Calu3 (cell line): ENCODE measurements at places on chromosomes 7 and 10.

GRCh38 chr10:14601872-14602725, 172.6 kb downstream of the FAM107B start:
- peak; percentile 72 for DNase-seq

DNA sequence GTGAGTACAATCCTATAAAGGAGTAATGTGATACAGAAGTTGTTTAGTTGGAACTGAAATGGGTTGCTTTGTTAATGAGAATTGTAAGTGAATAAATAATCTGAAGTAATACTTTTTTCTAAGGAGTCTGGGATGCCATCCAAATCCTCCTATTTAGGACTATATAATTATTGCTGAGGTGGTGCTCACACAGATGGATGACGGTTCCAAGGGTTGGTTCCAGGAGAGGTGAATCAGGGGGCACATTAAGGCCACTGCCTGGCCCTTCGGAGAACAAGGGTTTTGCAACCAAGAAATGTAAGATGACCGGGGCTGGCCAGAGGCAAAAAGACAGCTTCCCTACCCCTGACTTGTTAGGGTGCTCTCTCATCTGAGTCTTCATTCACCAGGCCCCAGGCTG, 352.7 kb downstream of the PHTF2 start:
- DNase-seq, result no peak

DNA sequence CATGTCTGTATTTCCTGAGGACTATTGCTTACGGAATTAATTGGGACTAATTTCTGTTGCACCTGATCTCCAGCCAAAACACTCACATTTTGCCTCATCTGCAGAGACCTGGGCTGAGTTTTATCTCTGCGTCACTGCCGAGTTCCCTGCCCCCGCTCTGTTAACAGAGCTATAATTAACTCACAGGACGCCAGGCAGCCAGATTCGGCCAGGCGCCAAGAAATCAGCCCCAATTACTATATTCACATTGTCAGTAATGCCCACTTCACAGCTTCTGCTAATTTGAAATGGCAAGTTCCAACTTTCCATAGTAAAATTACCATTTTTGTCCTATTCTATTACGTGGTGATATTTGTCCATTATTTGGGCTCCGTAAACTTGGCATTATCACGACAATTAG, 130.5 kb downstream of the CUX1 start:
- DNase-seq, result no peak

GRCh38 chr7:80403686-80404241, 108.1 kb downstream of the GNAT3 start:
- DNase-seq, result no peak

GRCh38 chr7:73987298-73987697, 40.7 kb upstream of the ELN start:
- no peak for DNase-seq

DNA sequence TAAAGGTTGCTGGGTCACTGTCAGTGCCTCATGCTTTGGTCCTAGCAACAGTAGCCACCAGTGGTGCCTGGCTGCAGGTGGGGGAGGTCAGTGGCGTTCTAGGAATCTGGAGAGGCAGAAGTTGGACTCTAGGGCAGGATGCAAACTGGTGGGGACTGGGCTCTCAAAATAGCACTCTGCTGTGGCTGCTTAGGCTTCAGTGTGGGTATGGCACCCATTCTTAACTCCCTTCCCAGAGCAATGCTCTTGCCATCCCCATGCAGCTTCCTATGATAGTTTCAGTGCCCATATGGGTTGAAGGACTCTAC, 330.8 kb downstream of the PCDH15 start:
- no peak for DNase-seq

DNA sequence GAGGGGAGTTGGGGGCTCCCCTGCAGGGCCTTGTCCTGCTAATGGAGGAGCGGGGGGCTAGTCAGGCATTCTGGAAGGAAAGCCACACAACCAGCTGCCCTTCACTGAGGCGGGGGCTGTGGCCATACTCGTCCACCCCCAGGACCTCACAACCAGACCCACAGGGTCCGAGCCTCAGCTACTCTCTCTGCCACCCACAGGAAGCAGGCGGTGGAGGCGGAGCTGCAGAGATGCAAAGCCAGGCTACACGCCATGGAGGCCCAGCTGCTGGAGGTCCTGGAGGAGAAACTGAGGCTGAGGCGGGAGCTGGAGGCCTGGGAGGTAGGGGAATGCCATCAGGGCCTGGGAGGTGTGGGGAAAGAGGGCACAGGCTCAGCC, 3.1 kb downstream of the ABHD11 start:
- no peak for DNase-seq

DNA sequence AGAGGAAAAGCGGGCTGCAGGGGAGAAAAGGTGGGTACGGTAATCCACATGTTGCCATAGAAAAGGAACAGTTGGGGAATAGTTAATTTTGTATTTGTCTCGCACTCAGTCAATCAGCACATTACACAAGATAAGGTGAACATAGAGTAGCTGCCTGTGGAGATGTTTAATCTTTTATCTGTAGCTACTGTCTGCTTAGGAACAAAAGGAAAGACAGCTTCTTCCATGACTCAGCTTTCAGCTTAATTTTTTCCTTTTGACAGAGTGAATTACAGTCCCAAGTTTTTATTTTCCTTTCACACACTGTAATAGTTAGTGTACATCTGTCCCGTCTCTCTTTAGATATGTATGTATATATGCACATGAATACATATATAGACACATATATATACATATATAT, 39.3 kb upstream of the PODXL start:
- no peak for DNase-seq

- DNase-seq, result no peak
Measured at GRCh38 chr10:113612154-113612553, 51.7 kb downstream of the NRAP start.

GRCh38 chr7:117975476-117975875, 102.2 kb upstream of the CTTNBP2 start:
- DNase-seq, result no peak

- no peak for DNase-seq
Measured at GRCh38 chr10:74190494-74190893, 39.5 kb downstream of the ADK start.

DNA sequence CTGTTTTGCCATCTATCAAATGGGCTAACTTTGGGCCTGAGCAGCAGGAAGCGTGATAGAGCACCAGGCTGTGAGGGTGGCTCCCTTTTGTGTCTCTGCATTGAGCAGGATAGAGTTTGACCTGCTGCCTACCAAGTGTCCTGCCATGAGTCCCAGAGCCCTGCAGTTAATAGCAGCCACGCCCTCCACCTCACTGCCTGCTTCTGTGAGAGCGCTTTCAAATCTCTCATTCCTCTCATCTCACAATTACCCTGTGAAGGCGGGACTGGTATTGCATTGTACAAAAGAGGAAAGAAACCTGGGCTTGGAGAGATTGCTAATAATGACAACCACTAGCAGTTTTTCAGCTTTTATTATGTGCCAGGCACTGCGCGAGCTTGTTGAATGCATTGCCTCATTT, 39.9 kb downstream of the UNC5B start:
- no peak for DNase-seq

DNA sequence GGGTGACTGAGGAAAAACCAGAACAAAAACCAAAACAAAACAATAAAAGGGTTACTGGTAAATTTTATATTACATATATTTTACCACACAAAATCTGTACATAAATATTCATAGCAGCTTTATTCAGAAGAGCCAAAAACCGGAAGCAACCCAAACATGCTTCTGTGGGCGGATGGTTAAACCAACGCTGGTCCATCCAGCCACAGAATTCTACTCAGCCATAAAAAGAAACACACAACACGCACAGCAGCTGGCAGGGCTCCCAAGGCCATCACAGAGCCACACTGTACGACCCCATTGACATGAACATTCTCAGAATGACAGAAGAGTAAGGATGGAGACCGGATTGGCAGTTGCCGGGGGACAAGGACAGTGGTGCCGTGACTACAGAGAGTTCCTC, 83.6 kb downstream of the PROSER2 start:
- DNase-seq, result no peak

DNA sequence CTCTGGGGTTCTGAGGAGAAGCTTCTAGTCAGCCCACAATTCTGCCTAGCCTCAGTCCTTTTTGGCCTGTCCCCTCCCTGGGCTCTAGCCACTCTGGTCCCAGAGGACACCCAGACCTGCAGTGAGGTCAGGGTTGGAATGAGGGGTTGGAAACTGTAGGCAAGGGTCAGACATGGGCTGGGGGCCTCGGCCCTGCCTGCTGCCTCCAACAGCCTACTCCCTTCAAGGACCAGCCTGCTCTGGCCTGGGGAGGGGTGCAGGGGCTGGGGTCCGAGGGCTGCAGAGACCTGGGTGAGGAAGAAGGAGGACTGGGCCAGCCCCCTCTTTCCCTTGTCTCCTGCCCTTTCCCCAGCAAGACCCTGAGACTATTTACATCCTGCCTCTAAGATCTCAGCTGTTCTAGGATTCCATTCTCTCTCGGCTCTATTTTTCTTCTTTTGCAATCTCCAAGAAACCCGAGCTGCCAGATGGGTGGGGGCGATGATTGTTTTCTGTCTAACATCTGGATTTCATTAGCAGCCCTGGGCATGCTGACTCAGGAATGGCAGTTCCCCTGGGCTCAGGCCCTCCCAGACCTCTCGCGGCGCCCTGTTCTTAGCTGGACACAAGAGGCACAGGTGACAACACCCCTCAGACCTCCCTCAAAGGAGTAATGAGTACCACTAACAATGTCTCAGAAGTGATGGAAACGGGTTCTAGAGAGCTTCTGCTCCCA, 23.1 kb downstream of the ZCCHC24 start:
- DNase-seq, result no peak

DNA sequence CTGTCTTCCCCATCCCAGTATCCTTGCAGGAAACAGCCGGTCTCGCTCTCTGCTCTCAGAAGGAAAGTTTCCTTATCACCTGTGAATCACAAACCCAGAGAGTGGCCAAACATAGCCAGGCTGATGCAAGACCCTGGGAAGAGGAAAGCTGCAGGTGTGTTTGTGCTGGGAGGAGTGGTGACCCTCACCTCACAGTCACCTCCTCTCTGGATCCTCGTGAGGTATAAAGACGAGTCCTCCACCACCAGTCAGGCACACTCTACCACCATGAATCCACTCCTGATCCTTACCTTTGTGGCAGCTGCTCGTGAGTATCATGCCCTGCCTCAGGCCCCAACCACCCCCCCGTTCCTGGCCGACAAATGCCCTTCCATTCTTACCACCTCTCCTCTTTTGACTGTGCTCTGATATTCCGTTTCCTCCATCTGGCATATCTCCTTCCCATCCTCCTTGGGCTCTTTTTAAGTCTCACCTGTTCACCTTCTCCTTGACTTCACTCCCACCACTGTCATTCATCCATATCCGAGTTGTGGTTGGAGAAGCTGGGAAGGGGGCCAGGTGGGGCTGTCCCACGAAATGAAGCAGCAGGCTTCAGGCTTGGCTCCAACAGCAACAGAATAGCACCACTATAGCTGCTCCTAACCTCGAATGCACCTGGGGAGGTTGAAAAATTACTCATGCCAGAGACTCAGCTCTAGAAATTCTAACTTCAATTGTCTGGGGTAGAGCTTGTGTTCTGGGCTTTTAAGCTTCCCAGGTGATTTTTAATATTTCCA, at the start of gene PRSS1:
Gene PRSS1, plus strand, starts transcription at position 255 of the 776 bp plus-strand sequence. Its CDS starts 13 bp downstream, at position 268.
- DNase-seq, result peak; percentile 41

DNA sequence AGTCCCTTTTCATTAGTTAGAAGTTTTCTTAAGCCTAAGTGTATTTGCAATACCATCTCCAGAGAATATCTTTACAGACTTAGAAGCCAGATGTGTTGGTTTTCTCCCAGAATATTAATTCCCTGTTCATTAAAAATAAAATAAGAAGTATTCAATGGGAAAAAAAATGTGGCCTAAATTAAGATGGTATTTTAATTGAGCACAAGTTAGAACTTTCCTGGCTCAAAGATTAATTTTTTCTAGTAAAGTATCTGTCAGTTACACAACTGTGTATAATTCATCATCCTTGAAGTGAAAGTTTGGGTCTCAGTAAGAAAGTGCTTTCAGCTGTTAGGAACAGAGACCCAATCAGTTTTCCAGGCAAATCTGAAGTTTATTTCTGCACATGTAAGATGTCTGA, 1179.5 kb upstream of the C7orf33 start:
- DNase-seq, result no peak

- DNase-seq, result no peak
Measured at GRCh38 chr7:30505174-30505697, 607 bp upstream of the GGCT start.

DNA sequence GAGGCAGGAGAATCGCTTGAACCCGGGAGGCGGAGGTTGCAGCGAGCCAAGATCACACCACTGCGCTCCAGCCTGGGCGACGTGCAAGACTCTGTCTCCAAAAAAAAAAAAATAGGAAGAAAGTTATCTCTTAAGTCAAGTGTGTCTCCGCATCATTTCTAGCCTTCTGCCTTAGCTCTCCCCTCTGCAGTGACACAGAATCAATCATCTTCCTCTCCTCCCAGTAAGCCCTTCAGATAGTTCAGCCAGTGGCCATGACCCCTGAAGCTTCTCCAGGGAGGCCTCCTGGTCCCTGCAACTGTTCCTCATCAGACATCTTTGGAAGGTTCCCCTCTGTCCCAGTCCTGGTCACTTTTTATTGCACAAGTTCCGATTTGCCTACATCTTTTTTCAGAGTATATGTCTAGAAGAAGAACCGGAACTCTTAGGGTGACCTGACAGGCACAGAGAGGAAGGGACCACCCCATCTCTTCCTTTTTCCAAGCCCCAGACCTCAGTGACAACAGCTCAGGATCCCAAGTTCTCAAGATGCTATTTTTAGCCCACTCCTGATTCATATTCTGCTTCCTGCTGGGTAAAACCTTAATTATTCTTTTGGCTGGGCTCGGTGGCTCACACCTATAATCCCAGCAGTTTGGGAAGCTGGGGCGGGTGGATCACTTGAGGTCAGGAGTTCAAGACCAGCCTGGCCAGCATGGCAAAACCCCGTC, 6.6 kb upstream of the RHBDD2 start:
- no peak for DNase-seq

DNA sequence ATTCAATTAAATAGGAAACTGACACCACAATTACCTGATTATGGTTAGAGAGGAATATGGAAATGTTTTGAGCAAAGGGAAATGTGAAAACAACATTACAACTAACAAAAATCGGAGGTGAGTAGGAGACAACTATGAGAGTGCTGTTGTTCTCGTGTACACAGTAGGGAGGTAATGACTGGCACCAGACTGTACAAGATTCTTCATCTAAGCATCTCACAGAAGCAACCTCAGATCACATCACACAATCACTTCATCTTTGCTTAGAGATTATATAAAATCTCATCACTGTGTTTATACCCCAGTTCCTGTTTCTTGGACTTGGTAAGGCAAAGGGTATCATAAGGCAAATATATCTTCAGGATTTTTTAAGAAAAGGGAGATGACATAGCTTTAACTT, 14.9 kb downstream of the ABLIM1 start:
- no peak for DNase-seq

- DNase-seq, result no peak
Measured at GRCh38 chr7:31811650-31812461, 124.8 kb downstream of the PPP1R17 start.

GRCh38 chr7:37942934-37943610, 22.6 kb downstream of the EPDR1 start:
- peak; percentile 67 for DNase-seq

DNA sequence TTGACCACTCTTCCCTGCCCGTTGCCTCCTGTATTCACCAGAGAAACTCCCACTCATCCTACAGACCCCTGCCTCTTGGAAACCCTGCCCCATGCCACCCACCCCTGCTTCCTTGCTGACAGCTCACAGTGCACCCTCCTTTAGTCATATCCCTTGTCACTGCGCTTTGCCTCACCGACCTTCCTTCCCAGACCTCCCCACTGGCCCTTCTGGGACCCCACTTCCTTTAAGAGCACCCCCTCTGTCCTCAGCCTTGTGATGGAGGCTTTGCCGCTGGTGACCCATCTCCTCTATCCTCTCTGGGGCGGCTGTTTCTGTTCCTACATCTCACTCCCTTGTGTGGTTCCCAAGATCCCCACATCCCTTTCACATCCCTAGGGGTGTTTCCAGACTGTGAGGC, 92.8 kb upstream of the ZMIZ1 start:
- DNase-seq, result no peak

- DNase-seq, result peak; percentile 34
Measured at GRCh38 chr7:26681819-26682418, 182.5 kb downstream of the SKAP2 start.
